ENCODE measurements at places on chromosomes 16 and 17.

- DNase-seq, result no peak
Measured at GRCh38 chr16:51337662-51338061, 186.6 kb upstream of the SALL1 start.

GRCh38 chr17:77437017-77437416 lies 296.2 kb downstream of the SEC14L1 start:
- no peak for DNase-seq

GRCh38 chr17:77516902-77517301 lies 376.1 kb downstream of the SEC14L1 start:
- DNase-seq, result no peak

GRCh38 chr17:51319186-51319585 lies 58.8 kb downstream of the UTP18 start:
- no peak for DNase-seq
